ENCODE measurements at places on chromosomes 7 and 10. TPM values are rescaled to one million over a fixed set of nuclear protein-coding genes. Genes with fewer than 3 reads are reported as not detected.

- no peak overlapping the region for H3K27ac ChIP-seq
- H3K27me3 ChIP-seq = peaks cover 20% of the 10 kb centered on the region
- no peaks in the 10 kb centered on the region for H3K36me3 ChIP-seq
- no peak for DNase-seq
- no peaks in the 10 kb centered on the region for H3K4me1 ChIP-seq
- H3K4me3 ChIP-seq = no peak overlapping the region
Measured at GRCh38 chr7:31261341-31261740, 79.2 kb downstream of the NEUROD6 start.

DNA sequence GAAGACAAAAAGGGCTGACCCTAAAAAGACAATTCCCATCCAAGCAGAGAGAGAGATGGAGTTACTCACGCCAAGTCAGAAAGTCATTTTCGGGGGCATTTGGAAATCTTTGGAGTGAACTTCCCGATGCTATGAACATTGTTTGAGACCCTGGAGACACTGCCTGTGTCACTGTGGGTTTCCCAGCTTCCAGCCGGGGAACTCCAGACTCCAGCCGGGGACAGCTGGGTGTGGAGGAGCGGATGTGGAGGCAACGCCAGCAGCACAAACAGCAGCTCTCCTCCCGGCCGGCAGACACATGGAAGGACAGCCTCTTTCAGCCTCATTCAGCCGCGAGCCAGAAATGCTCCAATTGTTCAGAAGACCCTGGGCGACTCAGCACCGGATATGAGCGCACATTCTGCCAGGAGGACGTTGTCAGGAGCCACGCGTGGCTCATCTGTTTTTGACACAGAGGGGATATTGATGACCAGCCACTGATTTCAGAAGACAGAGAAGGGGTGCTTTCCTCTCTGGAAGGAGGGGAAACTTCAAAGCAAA, 97.6 kb downstream of the PRPF18 start:
- H3K27me3 ChIP-seq = no peaks in the 10 kb centered on the region
- no peak overlapping the region for H3K27ac ChIP-seq
- H3K36me3 ChIP-seq = no peaks in the 10 kb centered on the region
- no peak for DNase-seq
- H3K4me3 ChIP-seq = no peak overlapping the region
- no peaks in the 10 kb centered on the region for H3K4me1 ChIP-seq

Gene PLPP4
- total RNA-seq = not detected

Gene HOXA11
- total RNA-seq = 6.8 TPM

Gene EIF5AL1
- total RNA-seq = 5.6 TPM

Gene ABLIM1
- 96.2 TPM for total RNA-seq

Gene EMX2
- total RNA-seq = not detected

Gene PLEKHA1
- total RNA-seq = 30.6 TPM

Measured in HCT116 (cell line).